ENCODE measurements at places on chromosomes 2 and 18.
A peak's percentile ranks its signal among the peaks of the same experiment; 100 is the strongest.

GRCh38 chr2:136131961-136132824 is 14.2 kb upstream of the CXCR4 start:
- no peak for DNase-seq

DNA sequence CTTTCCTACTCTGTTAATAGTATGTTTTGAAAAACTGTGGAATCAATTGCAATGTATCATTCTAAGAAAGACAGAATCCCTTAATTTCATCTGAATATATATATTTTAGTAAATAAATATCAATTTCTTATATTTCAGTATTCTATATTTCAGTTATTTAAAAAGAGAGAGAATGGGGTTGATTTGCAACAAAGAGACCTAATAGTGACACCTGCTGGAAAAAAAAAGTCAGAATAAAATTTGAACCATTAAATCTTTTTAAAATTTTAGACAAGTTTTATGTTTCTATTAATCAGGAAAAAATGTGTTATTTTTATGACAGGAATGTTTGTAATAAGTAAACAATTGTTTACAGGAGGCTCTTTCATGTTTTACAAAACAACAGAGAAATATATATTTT is 20.7 kb upstream of the CCNT2 start:
- DNase-seq = peak; percentile 21

GRCh38 chr18:53792762-53793161 is 431.7 kb downstream of the MBD2 start:
- no peak for DNase-seq

- no peak for DNase-seq
Observed at GRCh38 chr18:3410273-3410672, 39.7 kb upstream of the TGIF1 start.

- DNase-seq = no peak
Observed at GRCh38 chr2:105329197-105329554, 359 bp downstream of the TGFBRAP1 start.

- peak; percentile 66 for DNase-seq
Observed at GRCh38 chr2:28981016-28981441, at the start of gene TOGARAM2. Gene TOGARAM2 (plus strand): TSS chr2:28981298. CDS start chr2:28994835, 13,537 bp downstream.

DNA sequence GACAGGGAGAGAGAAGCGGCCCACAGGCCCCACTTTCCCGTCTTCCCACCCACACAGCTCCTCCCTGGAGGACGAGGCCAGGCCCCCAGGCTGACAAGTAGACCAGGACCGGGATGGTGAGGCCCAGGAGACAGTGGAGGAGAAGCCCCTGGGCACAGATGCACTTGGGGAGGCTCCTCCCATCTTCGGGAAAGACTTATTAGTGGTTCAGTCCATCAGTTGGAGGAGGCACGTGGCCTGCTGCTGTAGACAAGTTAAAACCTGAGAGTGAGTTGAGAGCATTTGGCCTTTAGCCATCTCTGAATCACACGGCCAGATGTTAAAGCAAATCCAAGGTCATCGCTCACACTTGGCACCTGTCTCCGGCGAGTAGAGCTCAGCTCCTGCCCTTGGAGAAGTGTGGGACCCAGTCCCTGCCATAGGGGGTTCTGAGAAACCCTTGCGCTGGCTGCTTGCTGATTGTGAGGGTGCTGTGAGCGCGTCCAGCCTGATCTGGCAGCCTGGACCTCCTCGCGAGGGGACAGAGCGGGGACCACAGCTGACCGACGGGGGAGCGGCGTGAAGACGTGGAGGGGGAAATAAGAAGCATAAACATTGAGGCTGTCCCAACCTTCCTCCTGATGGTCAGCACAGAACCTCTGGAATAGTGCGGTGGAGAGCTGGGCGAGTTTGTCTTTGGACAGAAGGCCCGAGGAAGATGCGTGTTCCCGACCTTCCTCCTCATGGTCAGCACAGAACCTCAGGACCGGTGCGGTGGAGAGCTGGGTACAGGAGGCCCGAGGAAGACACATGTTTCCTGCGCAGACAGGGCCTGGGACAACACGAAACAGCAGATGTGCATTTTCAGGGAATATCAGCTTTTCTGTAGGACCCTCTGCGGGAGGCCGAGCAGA is 24.7 kb upstream of the ALLC start:
- peak; percentile 37 for DNase-seq

- DNase-seq = no peak
Observed at GRCh38 chr2:180943275-180943674, 37.1 kb upstream of the UBE2E3 start.

Measured in iris pigment epithelial cell (primary cell).